Stimulated activated CD8-positive, alpha-beta memory T cell treated with anti-CD3 and anti-CD28 coated beads, Interleukin-4, amount 100 ng/mL, for 4 hours (primary cell): ENCODE measurements at places on chromosomes 13 and 19.

GRCh38 chr13:114061744-114062143 lies 70.7 kb downstream of the RASA3 start:
- no peak for DNase-seq

- DNase-seq = no peak
These were observed 109.3 kb downstream of the KLF12 start for GRCh38 chr13:74024856-74025255.

- no peak for DNase-seq
These were observed 12.3 kb downstream of the CBLC start for GRCh38 chr19:44789943-44790483.

DNA sequence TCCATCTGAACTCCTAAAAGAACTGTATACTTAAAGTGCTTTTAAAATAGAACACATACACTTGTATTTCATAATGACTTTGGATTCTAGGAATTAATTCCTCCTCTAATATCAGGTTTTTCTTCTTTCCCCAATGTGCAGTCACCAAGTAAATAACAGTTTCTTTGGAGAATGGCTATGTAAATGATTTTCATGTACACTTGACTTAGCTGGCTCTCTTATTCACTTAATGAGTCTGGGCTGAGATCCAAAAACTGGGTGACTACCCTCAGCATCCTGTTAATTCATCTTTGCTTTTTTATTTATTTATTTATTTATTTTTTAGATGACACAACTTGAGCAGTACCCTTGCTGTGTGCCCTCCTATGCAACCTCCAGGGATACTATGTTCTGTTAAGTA lies 1003.7 kb downstream of the SLITRK1 start:
- no peak for DNase-seq

DNA sequence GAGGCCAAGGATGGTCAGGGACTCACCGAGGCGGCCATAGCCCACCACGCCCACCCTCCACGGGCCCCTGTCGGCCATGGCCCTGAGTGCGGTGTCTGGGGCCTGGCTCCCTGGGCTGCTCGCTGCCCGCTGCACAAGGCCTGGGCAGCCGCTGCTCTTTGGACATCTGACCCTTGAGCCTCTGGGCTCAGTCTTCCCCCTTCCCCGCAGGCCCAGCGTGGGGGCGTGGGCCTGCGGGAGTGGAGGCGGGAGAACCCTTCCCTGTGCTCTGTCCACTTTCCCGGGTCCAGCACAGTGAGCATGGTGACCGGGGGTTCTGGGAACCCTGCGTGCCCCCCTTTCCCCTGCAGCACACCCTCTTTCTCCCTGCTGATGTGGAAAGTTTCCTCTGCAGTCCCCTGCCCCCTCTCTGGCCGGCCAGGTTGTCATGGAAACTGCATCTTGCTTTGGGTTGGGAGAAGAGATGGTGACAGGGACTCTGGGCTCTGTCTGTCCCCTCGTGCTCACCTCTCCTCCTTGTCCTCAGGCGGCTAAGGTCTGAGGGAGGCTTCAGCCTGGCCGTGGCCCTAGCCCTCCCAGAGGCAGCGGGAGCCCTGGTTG lies at the start of gene ASPDH:
ASPDH (minus strand) TSS at position 168 of the 600 bp plus-strand sequence; CDS start at position 78, 90 bp downstream.
- no peak for DNase-seq

DNA sequence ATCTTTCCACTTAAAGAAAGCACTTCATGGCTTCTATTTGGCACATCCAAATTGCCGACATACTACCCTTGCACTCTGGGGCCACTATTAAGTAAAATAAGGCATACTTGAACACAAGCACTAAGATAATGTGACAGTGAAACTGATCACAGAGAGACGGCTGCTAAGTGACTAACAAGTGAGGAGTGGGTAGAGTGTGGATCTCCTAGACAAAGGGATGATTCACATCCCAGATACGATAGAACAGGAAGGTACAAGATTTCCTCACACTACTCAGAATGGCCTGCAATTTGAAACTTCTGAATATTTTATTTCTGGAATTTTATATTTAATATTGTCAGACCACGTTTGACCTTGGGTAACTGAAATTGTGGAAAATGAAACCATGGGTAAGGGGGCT lies 1721.8 kb upstream of the SPRY2 start:
- DNase-seq = no peak

DNA sequence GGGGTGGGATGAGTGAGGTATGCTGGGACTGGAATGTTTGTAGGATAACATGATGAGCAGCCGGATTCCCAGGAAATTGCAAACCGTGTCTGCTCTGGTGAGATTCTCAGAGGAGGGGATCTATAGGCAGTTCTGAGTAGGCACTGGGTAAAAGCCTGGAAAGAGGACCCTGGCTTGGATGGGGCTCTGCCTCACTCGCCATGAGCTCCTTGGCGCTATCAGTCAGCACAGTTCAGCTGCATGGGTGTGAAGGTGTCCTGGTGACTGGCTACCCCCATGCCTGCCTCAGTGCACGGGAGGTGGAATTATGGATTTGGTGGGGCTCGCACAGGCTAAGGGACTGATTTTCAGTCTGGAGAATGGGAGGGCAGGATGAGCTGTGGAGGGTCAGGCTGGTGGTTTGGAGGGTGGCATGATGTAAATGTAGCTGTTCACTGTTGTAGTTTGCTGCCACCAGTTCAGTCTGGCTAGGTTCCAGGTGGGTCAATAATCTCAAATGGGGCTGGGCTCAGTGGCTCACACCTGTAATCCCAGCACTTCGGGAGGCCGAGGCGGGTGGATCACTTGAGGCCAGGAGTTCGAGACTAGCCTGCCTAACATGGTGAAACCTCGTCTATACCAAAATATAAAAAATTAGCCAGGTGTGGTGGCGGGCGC lies 9.2 kb upstream of the ZNF627 start:
- DNase-seq = no peak

DNA sequence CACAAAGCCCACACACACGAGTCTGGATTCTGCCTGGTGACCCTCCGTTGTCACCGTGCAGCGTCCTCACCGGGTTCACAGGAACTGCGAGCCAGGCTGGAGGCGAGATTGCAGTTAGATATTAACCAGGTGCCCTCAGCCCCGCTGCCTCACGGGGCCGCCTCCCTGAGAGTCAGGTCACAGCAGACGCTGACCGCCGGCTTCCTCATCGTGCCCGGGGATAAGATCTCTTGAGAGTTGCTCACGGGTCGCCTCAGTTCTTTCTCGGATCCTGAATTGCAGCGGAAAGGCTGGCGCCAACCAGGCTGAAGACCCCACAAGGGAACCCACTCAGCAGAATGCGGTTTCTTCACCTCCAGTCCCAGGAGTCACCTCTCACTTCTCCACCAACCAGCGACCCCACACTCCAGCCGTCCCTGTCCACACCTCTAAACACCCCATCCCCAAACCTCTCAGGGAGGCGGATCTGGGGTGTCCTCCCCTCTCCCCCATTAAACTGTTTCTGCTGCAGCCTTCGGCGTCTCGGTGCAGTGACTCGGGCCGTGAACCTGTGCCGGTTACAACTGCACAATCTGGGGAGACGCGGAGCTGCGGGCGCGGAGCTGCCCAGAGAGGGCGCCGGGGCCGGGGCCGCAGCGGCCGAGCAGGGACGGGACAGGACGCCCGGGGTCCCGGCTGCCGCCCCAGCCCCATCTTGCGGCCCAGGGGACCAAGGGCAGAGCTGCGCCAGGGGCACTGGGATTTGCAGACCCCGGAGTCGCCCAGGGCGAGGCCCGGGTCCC lies 591 bp downstream of the ZNF823 start:
- no peak for DNase-seq

GRCh38 chr13:26977541-26977940 lies 194.1 kb downstream of the USP12 start:
- no peak for DNase-seq

DNA sequence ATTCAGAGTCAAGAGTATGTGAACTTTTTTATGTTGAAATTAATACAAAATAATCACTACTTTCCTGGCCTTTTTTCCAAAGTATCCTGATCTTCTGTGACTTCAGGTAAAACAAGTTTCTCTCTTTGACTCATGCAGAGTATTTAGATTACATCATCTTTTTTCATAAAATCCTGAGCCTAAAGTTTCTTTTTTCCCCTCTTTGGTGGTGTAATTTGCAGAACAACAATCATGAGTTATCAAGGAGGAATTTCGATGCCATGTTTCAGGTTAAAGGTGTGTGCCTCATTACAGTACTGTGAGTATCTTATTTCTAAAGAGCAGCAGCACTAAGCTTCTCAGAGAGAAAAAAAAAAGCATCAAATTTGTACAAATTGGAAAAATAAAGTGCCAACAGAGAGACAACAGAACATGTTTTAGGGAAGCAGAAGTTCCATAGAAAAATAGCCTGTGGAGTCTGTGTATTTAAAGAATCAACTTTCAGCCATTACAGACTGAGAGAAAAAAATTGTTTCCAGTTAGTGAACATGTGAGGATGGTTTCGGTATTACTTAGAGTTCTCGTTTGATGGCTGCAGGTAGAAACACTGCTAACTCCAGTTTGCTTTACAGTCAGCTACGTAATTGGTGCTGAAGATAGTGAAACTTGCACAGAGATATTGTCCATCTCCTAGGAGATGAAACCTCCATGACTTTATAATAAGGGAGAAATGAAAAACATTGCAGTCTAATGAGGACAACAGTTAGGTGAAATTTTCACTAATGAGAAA lies 78.1 kb upstream of the PCDH9 start:
- DNase-seq = no peak

- DNase-seq = no peak
These were observed 72.4 kb upstream of the ARHGEF7 start for GRCh38 chr13:111042661-111043226.

DNA sequence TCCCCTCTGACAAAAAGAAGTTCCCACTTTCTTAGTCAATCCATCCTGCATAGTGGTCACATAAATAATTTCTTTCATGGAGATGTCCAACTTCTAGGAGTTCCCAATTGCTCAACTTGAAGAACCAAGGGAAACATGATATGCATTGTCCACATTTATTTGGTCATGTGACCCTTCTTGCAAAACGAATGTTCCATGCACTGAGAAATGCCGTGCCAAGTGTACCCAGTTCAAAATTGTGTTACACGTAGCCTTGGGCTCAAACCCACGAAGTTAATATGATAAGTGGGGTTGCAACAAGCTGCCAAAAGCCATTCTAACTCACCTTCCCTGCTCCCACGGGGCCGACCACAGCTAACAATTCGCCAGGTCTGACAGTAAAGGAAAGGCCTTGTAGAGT lies 113.1 kb downstream of the ABCC4 start:
- no peak for DNase-seq

DNA sequence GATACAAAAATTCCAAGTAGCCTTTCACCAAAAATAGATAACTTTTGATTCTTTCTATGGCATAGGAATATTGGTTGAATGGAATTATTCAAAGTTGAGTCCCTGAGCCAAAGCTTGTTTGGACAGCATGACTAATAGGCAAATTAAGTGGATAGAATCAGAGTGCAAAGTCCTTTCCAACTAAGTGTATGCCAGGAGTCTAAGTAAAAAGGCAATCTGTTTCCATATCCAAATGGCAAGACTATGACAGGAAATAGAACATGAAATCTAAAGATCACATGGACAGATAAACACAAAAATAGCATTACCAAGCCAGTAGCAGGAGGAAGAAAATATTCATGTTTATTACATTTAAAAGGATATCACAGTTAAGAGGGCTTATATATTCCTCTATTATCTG lies 804.6 kb downstream of the SLITRK6 start:
- no peak for DNase-seq

- DNase-seq = no peak
These were observed 127.3 kb upstream of the EDNRB start for GRCh38 chr13:78045916-78046315.

DNA sequence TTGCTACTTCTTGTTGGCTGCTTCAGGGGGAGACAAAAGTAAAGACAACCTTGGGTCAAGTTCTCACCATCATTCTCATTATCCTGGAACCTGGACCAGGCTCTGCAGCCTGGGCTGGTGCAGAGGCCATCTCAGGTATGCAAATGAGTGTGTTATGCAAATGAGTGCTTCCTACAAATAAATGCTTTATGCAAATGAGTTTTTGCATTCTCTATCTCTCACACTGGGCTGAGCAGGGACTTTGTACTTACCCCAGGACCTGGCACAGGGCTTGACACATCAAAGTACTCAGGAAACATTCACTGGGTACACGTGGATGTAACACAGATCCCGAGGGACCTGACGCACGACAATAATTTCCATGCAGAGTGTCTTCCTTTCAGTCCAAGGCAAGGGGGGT lies 103.0 kb downstream of the DNAJC15 start:
- no peak for DNase-seq

DNA sequence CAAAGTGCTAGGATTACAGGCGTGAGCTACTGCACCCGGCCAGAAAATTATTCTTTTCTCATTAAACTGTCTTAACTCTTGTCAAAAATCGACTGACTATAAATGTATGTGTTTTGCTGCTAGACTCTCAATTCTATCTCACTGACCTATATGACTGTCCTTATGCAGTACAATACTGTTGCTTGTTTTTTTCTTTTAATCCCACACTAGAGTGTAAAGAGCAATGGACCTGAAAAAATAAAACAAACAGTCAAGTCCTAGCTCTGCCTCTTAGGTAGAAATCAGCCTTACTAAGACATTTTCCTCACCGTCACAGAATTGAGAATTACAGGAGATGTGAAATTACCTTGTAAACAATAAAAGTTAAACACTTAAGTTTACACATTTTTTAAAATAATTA lies 35.1 kb downstream of the INTS6 start:
- DNase-seq = no peak

DNA sequence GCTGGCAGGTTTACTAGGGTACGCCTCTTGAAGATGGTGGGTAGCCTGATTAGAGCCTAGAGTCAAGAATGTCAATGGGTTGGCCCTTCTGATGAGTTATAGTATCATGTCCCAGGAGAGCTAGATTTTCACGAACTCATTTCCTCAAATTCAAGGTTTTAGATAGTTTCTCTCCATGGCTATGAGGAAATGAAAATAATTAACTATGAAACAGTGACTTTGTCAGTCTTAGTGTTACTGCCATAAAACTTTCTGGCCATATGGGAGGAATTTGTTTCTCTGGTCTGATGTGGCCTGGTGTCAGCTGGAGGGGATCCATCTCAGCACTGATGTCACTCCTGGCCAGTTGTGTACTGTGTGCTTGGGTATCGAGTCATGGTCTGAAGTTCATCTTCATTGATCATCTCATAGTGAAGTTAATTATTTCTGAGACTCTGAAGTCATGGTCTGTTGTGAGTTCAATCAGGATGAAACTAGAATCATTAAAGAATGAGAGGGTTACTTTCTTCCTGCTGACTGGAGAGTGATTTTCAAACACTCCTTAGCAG lies 49.4 kb upstream of the TNFSF11 start:
- no peak for DNase-seq
